ENCODE measurements at places on chromosomes 7 and 10.
A peak's percentile ranks its signal among the peaks of the same experiment; 100 is the strongest.

DNA sequence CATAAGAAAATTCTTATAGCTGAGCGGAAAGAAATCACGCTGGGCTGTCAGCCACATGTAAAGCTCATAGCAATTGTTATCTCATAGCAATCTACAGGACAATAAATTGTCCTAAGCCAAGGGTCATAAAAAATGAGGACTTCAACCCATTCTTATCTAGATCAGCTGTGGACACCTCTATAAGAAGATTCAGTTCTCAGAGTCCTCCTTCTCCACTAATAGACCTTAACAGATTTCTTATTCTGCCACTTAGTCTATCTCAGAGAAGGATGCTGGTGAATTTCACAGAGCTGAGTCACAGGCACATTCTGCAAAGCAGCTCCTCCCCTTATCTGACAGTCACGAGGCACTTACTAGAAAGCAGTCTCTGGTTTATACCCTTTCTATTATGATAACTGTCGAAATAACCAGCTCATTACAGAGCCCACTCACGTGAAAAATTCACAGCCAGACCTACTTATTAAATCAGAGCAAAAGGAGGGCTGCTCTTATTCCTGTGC, 185.3 kb upstream of the PCLO start:
- DNase-seq = no peak
- H3K27ac ChIP-seq = no peak overlapping the region
- H3K4me3 ChIP-seq = no peak overlapping the region
- H3K4me1 ChIP-seq = no peaks in the 10 kb centered on the region
- H3K36me3 ChIP-seq = no peaks in the 10 kb centered on the region
- no peaks in the 10 kb centered on the region for H3K27me3 ChIP-seq

GRCh38 chr10:99850021-99850766, 67.8 kb downstream of the ABCC2 start:
- no peak overlapping the region for H3K27ac ChIP-seq
- peaks cover 4% of the 10 kb centered on the region for H3K36me3 ChIP-seq
- DNase-seq = no peak
- peaks cover 9% of the 10 kb centered on the region for H3K4me1 ChIP-seq
- no peaks in the 10 kb centered on the region for H3K27me3 ChIP-seq
- no peak overlapping the region for H3K4me3 ChIP-seq

GRCh38 chr10:95133997-95134396, 60.0 kb upstream of the ACSM6 start:
- H3K4me3 ChIP-seq = no peak overlapping the region
- no peak overlapping the region for H3K27ac ChIP-seq
- H3K36me3 ChIP-seq = no peaks in the 10 kb centered on the region
- H3K4me1 ChIP-seq = no peaks in the 10 kb centered on the region

DNA sequence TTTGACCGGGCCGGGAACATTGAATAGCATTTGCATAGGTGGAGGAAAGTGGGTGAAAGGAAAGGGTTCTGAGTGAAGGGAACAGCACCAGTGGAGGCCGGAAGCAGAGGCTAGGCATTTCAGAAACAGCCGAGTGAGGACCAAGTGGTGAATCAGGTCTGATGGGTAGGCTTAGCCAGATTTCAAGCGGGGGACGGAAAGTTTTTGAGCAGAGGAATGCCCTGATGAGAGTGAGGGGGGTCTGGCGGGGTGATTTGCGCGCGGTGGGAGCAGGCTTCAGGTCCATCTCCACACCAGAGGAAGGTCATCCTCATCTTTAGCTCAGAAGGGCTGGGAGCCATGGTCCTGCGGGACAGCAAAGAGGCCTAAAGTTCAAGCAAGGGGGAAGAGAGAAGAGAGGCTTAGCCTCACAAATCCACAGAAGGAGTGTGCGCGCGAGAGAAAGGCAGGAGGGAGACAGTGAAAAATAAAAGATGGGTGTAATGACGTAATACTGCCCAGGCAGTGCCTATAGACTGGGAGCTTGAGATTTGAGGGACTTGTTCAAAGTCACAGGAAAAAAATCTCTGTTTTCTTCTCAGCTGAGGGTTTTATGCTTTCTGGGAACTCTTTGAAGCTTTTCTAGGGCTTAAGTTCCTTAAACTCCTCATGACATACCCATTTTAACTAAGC, 1.0 kb upstream of the DENND2A start:
- no peak overlapping the region for H3K27ac ChIP-seq
- peaks cover 4% of the 10 kb centered on the region for H3K36me3 ChIP-seq
- H3K4me3 ChIP-seq = peak overlapping the region; percentile 18
- H3K27me3 ChIP-seq = peaks cover 82% of the 10 kb centered on the region
- H3K4me1 ChIP-seq = peaks cover 13% of the 10 kb centered on the region

DNA sequence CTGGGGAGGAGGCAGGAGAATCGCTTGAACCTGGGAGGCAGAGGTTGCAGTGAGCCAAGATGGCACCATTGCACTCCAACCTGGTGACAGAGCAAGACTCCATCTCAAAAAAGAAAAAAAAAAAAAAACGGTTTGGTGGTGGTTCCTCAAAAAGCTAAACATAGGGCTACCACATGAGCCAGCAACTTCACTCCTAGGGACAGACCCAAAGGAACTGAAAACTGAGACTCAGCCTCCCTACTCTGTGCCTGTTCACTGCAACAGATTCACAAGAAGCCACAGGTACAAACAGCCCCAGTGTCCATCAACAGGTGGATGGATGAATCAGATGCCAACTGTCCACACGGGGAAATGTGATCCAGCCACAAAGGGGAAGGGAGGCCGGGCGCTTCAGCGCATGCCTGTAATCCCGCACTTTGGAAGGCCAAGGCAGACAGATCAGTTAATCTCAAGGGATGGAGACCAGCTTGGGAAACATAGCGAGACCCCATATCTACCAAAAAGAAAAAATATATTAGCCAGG, 79.1 kb upstream of the TNRC18 start:
- H3K36me3 ChIP-seq = peaks cover 20% of the 10 kb centered on the region
- H3K4me3 ChIP-seq = no peak overlapping the region
- peaks cover 4% of the 10 kb centered on the region for H3K4me1 ChIP-seq
- peak overlapping the region; percentile 12 for H3K27ac ChIP-seq
- DNase-seq = no peak
